ENCODE measurements at places on chromosomes 2 and 18. TPM values are rescaled to one million over a fixed set of nuclear protein-coding genes. Genes with fewer than 3 reads are reported as not detected.

PMS1 gene
- 16.9 TPM for total RNA-seq

GALR1 gene
- total RNA-seq: not detected

IMPA2 gene
- 16.3 TPM for total RNA-seq

TP53I3 gene
- total RNA-seq: 25.4 TPM

UGT1A10 gene
- not detected for total RNA-seq

CD207 gene
- total RNA-seq: not detected

TTC31 gene
- 32.9 TPM for total RNA-seq

LBX2 gene
- 0.80 TPM for total RNA-seq

ADCYAP1 gene
- total RNA-seq: 0.04 TPM

GRCh38 chr2:134246154-134246874 lies 7.6 kb upstream of the MGAT5 start:
- no peak overlapping the region for H3K27ac ChIP-seq
- no peak overlapping the region for H3K4me3 ChIP-seq
- H3K4me1 ChIP-seq: peaks cover 27% of the 10 kb centered on the region
- DNase-seq: no peak

DNA sequence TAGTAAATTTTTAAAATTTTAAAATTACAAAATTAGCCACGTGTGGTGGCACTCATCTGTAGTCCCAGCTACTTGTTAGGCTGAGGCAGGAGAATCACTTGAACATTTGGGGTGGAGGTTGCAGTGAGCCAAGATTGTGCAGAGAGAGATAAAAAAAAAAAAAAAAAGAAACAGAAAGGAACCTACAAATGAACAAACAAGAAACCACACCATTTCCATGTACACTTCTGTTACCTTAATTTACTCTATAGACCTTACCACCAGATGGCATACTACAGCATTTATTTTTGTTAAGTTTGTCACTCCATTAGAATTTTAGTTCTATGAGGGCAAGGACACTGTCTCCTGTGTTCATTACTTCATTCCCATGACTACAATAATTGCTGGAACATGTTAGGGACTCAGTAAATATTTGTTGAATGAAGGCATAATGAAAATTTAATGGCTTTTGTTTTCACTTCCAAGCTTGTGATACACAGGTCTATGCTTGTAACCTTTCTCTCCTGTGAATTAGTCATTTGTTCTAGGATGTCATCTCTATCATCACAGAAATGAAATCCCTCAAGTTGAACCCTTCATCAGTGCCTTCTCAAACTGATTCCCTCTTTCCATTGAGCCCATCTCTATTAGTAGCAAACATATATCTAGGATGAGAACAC lies 76.0 kb downstream of the ARHGAP15 start:
- no peaks in the 10 kb centered on the region for H3K4me1 ChIP-seq
- no peaks in the 10 kb centered on the region for H3K36me3 ChIP-seq
- H3K27ac ChIP-seq: no peak overlapping the region
- DNase-seq: peak; percentile 15
- H3K27me3 ChIP-seq: no peaks in the 10 kb centered on the region
- no peak overlapping the region for H3K4me3 ChIP-seq

GRCh38 chr2:58466804-58467203 lies 225.7 kb upstream of the FANCL start:
- no peaks in the 10 kb centered on the region for H3K36me3 ChIP-seq
- no peaks in the 10 kb centered on the region for H3K4me1 ChIP-seq
- H3K4me3 ChIP-seq: no peak overlapping the region
- H3K27me3 ChIP-seq: no peaks in the 10 kb centered on the region

DNA sequence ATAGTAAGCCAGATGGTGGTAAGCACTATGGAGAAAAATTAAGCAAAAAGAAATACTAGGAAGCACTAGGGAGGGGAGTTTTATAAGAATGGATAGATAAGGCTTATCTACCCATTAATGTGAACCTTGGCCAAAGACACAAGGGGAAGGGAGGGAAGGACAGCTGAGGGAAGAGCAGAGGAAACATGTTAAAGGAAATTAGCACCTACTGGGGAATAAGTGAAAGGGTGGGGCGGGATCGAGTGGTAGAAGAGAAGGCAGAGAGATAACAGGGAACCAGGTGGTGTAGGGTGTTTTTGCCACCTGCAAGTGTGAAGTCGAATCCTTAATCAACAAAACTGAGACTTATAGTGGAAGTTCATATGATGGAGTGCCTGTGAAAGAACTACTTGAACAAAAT lies 1.7 kb downstream of the UNC80 start:
- no peaks in the 10 kb centered on the region for H3K4me1 ChIP-seq
- no peaks in the 10 kb centered on the region for H3K36me3 ChIP-seq
- peaks cover 55% of the 10 kb centered on the region for H3K27me3 ChIP-seq
- no peak for DNase-seq

- no peaks in the 10 kb centered on the region for H3K36me3 ChIP-seq
- H3K27me3 ChIP-seq: no peaks in the 10 kb centered on the region
- no peak overlapping the region for H3K4me3 ChIP-seq
Observed at GRCh38 chr18:65762556-65762955, 11.7 kb downstream of the CDH7 start.

DNA sequence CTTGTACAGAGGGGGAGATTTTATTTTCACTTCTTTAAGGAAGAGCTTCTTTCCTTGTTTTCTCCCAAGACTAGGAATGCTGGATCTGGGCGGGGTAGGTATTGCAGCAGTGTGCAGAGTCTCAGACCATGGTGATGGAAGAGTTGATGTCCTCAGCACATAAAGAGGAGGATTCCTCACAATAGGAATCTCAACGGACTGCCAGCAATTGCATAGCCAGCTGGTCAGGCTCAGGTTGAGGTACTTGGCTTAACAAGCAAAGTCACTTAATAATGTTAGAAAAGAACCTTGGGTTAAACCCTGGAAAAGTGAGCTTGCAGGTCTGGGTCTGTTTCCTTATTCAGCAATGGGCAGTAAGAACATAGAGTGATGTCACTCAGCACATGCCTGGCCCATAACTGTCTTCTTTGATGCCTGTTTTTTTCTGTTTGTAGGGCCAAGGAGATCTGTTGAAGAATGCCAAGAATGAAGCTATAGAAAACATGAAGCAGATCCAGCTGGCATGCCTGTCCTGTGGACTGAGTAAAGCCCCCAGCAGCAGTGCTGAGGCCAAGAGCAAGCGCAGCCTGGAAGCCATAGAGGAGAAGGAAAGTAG lies 342.1 kb downstream of the PLCL1 start:
- H3K27ac ChIP-seq: no peak overlapping the region
- DNase-seq: no peak
- no peak overlapping the region for H3K4me3 ChIP-seq
- no peaks in the 10 kb centered on the region for H3K27me3 ChIP-seq
- no peaks in the 10 kb centered on the region for H3K4me1 ChIP-seq
- H3K36me3 ChIP-seq: no peaks in the 10 kb centered on the region

DNA sequence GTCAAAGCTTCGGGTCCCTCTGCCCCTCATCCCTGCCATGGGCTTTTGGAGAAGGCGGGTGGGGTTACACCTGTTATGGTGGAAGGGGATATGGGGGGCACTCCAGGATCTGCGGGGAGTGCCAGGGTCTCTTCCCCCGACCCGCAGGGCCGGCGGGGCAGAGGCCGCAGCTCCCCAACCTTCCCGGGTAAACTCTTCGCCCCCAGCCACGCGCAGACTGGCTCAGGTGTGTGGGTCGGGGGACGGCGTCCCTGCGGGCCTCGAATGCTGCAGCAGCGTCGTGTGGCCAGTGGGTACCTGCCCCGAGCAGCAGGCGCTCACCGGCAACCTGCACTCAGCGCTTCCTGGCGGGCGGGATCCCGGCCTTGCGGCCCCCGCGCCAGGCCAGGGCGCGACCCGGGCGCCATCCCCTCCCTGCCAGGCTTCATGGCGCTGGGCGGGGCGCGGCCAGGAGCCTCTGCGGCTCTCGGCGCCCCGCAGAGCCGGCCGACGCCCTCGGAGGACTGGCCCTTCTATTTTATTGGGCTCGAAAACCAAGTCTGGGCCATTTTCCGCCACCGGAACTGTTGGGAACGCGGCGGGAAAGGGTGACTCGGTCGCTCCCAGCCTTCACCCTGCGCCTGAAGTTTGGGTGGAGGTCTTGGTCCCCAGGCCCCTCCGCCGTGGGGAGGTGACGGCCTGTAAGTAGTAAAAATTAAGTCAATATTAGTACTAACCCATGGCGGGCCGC lies 4.5 kb downstream of the GBX2 start:
- no peaks in the 10 kb centered on the region for H3K36me3 ChIP-seq
- H3K27me3 ChIP-seq: peaks cover 100% of the 10 kb centered on the region
- H3K27ac ChIP-seq: no peak overlapping the region
- no peak for DNase-seq
- H3K4me1 ChIP-seq: peaks cover 12% of the 10 kb centered on the region

DNA sequence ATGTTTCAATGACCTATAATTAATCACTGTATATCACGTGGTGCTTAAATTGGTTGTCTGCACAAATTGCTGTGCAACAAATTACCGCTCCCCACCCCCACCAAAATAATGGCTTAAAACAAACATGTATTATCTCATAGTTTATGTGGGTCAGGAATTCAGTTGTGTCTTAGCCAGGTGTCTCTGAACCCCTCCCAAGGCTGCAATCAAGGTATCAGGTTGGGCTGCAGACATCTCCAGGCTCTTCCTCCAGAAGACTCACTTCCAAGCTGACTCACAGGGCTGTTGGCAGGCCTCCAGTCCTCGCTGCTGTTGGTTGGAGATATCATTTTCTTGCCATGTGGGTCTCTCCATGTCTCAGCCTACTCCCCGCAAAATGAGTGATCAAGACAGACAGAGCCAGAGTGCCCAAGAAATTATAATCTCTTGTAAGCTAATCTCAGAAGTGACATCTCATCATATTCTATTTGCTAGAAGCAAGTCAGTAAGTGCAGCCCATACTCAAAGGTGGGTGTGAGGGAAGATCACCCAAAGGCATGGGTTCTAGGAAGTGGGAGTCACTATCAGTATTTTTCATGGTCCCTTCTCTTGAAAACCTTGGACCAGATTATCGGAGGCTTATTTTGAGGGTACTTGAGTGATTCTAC lies 38.4 kb downstream of the SPC25 start:
- H3K4me3 ChIP-seq: no peak overlapping the region
- H3K27ac ChIP-seq: no peak overlapping the region
- no peaks in the 10 kb centered on the region for H3K36me3 ChIP-seq
- DNase-seq: no peak

- no peak overlapping the region for H3K4me3 ChIP-seq
- DNase-seq: no peak
- H3K36me3 ChIP-seq: no peaks in the 10 kb centered on the region
- H3K27me3 ChIP-seq: no peaks in the 10 kb centered on the region
- H3K27ac ChIP-seq: peak overlapping the region; percentile 2
Observed at GRCh38 chr18:25075331-25075730, 276.6 kb downstream of the ZNF521 start.

All from cardiac muscle cell (in vitro differentiated cells and primary cell).